Stimulated activated CD8-positive, alpha-beta memory T cell treated with anti-CD3 and anti-CD28 coated beads, Interleukin-15, amount 100 ng/mL, for 24 hours (primary cell): ENCODE measurements at places on chromosomes 2 and 18.

- no peak for DNase-seq
These were observed 51.0 kb downstream of the PRELID3A start for GRCh38 chr18:12458771-12459170.

DNA sequence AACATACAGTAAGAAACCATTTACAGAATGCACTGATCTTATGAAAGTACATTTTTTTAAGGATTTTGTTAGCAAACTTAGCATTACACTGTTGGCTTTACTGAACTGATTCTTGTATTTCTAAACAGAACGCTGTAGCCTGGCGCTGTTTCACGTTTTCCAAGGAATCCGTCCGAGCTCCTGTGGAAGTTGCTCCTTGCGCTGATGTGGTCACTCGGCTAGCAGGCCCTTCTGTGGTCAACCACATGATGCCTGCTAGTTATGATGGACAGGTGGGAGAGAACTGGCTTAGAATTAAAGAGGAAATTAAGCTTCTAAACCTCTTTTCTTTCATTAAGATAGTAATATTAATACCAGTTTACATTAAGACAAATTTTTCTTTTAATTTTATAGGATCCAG lies 76.8 kb downstream of the CEP192 start:
- DNase-seq, result no peak

DNA sequence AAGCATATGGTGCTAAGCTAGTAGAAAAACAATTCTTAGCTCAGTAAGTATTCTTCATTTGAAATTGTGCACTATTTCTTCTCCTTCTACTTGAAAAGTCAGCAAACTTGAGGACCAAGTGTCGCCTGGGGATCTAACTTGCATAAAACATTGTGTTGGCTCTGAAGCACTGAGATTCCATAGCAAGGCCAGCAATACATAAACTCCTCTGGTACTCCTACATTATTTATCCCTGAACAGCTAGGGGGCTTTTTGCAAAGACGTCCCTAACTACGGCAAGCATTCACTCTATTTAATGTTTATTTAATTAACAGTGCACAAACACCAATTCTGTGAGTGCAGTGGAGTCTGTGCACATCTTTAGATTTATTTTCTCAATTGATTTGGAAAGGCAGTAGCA lies 392.2 kb downstream of the ERBB4 start:
- no peak for DNase-seq

- no peak for DNase-seq
These were observed 372.6 kb upstream of the NT5C1B start for GRCh38 chr2:18961991-18962421.

DNA sequence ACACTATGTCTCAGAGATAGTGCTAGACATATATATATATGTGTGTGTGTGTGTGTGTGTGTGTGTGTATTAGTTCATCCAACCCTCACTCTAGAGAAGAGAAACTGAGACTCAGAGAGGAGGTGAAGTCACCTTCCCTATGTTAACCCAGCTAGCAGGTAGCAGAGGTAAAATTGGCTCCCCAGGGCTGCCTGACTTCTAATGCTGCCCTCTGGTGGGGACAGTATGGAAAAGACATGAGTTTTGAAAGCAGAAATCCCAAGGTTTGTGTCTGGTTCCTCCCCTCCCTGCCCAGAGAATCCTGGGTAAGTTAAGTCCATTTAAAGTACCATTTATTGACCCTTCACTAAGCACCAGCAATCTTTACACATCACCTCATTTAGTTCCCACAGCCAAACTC lies 137.7 kb downstream of the THNSL2 start:
- DNase-seq, result no peak

- DNase-seq, result no peak
These were observed 10.2 kb downstream of the PROKR1 start for GRCh38 chr2:68653538-68653982.

GRCh38 chr2:135124924-135125886 lies 73.1 kb downstream of the RAB3GAP1 start:
- DNase-seq, result no peak

DNA sequence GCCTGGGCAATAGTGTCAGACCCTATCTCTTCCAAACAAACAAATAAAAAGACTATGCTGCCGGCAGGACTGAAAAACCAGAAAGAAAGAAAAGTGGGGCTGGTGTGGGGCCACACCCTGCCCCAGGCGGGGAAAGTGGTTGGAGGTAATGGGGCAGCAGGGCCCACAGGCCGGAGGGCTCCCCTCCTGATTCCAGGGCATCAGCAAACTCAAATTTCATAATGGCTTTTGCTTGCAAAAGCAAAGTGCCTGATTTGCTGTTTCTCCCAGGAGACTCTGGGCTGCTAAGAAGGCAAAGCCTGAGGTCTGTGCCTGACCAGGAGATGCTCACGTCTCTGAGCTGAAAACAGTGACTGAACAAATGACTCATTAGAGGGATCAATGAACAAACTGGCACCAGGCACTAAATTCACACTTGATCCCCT lies 121.9 kb downstream of the HDAC4 start:
- DNase-seq, result no peak

DNA sequence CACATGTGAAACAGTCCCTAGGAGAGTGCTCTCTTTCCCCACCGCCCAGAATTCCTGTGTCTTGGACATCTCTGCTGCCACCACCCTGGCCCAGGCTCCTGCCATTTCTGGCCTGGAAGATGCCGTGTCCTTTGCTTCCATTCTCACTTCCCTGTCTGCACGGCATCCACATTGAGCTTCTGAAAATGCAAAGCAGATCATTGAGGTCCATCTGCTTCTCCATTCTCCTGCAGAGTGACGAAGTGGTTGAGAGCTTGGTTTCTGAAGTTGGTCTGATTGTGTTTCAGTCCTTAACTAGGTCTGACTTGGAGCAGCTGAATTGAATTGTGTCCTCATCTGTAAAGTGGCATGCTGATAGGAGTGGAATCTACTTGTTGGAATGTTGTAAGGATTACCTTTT lies 98.7 kb upstream of the MGAT5 start:
- DNase-seq, result no peak

DNA sequence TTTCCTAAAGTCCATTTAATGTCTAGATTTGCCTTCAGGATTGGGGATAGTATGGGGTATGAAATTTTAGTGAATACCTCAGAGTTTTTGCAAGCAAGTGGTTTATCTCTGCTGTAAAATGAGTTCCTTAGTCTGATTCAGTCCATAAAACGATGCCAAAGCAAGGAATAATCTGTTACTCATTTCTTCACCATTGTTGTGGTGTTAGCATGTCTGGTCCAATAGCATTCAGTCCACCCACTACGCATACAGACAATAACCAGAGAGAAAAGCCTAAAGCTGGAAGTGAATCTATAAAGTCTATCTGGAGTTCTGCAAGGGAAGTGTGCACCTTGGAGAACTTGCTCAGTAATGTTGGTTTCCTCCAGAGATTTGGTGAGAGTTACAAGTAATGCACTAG lies 12.9 kb upstream of the DPP4 start:
- no peak for DNase-seq

- no peak for DNase-seq
These were observed 376.5 kb downstream of the ALK start for GRCh38 chr2:29544917-29545316.

GRCh38 chr2:192500550-192501200 lies 305.9 kb upstream of the TMEFF2 start:
- no peak for DNase-seq

DNA sequence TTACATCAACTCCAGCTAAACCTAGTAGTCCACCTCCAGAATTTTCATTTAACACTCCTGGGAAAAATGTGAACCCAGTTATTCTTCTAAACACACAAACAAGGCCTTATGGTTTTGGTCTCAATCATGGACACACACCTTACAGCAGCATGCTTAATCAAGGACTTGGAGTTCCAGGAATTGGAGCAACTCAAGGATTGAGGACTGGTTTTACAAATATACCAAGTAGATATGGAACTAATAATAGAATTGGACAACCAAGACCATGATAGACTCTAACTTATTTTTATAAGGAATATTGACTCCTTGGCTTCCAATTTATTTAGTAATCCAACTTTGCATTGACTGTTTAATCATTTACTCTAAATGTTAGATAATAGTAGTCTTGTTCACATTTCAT lies 44.2 kb downstream of the NLRC4 start:
- DNase-seq, result no peak

DNA sequence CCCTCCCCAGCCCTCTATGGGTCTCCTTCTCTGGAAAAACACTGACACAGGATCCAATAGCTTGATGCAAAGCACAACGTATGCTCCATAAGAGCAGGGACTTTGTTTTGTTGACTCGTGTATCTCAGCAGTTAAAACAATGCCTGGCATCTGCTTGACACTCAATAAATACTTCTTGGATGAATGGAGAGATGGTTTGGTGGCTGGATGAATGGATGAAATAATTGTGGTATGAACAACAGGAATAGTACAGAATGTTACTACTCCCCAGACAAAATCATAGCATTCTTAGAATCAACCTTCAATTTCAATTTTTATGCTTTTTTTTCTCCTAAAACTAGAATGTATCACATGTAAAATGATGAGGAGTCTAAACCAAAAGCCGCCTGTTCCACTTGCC lies 57.4 kb downstream of the KCNE4 start:
- DNase-seq, result no peak

- DNase-seq, result no peak
These were observed 195.7 kb upstream of the ID2 start for GRCh38 chr2:8486141-8486540.

DNA sequence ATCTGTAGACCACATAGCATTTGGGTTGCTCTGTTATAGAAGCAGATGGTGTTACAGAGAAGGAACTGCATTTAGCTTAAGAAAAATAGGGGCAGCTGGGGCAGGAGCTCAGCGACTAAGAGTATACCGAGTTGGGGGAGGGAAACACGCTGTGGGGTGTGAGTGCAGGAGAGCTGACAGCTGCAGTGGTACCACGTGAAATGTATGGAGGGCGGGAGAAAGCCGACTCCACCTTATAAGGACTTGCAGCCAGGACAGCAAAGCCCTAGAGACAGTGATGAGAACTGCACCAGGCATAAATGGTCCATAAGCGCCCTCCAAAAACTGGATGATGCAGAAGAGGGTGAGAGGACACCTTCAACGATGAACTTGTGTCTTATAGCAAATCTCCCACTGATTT lies 237.6 kb downstream of the PRKCE start:
- no peak for DNase-seq

GRCh38 chr2:109434351-109434750 lies 179.4 kb downstream of the SEPTIN10 start:
- DNase-seq, result no peak

DNA sequence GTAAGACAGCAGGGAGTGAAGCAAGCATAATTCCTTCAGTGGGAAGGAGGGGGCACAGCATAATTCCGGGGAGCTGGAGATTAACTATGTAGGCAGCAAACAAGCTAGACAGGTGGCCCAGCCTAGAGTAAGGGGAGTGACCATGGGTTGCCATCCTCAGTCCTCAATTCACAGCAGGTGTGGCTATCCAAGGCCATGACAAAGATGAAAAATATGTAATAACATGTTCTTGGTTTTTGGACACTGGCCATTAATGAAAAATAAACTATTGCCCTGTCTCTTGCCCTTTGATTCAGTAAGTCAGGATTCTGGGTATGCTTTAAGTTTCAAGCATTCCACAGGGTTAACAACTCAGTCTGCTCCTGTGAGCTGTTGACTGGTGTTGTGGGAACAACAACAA lies 65.0 kb downstream of the CYP1B1 start:
- no peak for DNase-seq

DNA sequence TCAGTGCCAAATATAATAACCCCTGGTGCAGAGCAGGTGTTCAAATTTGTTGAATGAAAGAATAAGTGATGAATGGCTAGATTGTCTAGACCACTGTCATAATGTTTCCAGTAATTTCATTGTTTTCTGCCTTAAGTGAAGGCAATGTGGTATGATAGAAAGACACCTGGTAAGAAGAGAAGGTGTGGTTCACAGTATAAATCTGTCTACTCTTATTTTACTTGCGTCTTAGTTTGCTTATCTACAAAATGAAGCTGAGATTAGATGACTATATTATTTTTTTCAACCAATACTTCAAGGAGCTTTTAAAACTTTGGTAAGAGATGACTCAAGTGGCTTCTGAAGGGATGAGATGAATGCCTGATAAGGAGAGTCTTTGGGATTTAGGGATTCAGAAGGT lies 788.4 kb downstream of the EPHA4 start:
- no peak for DNase-seq

DNA sequence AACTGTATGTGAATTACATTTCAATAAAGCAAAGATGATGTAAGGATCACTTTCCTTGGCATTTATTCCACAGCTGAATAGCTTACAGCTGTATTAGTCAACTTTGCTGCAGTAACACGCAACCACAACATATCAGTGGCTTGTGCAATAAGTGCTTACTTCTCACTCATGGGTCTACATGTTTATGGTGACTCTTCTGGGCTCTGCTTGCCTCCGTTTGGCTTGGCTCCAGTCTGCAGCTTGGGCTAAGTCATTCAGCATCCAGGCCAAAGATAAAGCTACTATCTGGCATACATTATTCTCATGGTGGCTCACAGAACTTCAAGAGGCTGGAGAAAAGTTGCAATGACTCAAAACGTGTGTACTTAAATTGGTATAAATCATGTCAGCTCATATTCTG lies 355.0 kb downstream of the RNF144A start:
- DNase-seq, result no peak

DNA sequence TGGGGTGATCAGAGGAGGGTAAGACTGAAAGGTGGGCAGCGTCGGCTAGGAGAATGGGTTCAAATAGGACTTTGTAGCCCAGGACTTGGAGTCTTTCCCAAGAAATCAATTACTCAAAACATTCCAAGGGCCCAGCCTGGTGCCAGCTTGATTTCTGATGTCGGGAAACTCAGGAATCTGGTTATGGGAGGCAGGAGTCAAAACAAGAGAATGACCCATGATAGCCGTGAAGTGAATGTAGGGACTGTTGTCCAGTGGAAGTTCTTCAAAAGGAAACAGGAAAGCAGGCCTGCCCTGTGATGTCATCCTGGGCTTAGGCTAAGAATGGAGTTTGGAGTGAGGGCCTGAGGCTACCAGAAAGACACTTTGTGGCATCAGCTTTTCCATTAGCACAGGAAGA lies 67.4 kb upstream of the SLC14A2 start:
- no peak for DNase-seq

- no peak for DNase-seq
These were observed 47.4 kb downstream of the TRPM8 start for GRCh38 chr2:233964581-233964980.

DNA sequence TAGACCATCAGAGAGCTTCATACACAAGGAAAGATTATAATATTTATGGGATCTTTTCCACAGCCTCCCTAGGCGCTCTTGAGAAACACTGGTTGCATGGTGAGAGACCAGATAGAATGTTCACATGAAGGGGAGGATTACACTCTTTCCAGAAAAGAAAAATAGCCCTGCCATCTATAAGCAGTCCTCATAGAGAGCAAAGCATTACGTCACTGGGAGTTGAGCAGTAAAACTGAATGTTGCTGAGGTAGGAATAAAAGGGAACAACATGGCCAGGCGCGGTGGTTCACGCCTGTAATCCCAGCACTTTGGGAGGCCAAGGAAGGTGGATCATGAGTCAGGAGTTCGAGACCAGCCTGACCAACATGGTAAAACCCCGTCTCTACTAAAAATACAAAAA lies 1934.3 kb downstream of the SUCLG1 start:
- no peak for DNase-seq

DNA sequence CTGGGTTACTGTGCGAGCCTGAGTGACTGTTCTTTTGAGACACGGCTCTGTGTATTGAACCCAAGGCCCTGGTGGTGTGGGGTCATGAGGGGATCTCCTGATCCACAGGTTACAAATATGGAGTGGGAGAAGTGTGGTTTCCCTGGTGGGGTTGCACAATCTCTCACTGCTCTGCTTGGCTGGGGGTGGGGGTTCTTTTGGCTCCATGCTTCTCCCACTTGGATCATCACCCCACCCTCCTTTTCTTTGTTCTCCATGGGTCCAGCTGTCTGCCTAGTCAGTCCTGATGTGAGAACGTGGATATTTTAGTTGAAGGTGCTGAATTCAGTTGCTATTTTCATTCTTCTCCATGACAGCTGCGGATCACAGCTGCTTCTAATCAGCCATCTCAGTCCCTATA lies 37.8 kb downstream of the AGPS start:
- no peak for DNase-seq
